ENCODE measurements at places on chromosomes 2 and 18. TPM values are rescaled to one million over a fixed set of nuclear protein-coding genes. Genes with fewer than 3 reads are reported as not detected.
A peak's percentile ranks its signal among the peaks of the same experiment; 100 is the strongest.

DNA sequence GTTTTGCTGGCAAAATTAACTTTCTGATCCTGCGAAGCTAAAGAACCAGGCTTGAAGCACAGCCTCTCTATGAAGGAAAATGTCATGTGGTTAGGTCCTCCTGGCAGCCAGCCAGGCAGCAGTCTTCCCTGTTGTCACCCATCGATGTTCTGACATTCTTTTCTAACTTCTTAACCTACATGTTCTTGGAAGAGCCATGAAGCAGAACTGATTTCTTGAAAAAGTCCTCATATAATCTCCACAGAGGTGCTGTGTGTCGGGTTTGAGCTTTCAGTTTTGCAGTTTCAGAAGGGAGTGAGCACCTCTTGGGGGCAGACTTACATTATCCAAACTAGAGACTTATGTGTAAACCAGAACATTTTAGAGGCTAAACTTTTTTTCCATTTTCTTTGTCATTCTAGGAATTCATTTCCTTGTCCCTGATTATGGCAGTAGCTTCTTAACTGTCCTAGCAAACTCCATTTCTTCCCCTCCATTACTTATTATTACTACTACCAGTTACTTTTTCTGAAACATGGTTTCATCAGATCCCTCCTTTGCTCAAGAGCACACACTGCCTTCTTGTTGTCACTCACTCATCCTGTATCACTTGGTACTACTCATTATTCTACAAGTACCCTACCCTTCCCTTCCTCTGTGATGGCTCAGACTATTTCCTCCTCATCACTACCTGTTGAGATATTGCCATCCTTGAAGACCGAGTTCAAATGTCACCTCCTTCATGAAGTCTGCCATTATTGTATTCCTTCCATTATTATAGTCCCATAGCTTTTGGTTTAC is 31.1 kb downstream of the DOK1 start:
- DNase-seq, result no peak

DNA sequence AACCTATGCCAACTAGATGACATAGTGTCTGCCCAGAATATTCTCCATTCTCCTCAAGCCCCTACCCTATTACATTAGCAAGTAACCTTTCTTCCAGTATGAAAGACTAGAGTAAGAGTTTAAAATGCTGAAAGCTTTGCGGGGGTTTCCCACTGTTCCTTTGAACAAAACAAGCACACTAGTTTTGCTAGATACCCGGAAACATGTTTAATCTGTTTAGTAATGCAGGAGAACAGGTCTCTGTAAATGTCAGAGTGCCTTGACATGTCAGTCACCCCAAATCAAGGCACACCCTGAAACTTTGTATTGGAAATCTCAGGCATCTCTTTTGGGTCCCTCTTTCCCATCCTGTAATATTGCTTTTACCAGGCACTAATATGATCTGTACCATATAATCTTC is 11.6 kb downstream of the GALNT5 start:
- no peak for DNase-seq

GRCh38 chr2:67851016-67851415 is 211.8 kb downstream of the C1D start:
- no peak for DNase-seq

DNA sequence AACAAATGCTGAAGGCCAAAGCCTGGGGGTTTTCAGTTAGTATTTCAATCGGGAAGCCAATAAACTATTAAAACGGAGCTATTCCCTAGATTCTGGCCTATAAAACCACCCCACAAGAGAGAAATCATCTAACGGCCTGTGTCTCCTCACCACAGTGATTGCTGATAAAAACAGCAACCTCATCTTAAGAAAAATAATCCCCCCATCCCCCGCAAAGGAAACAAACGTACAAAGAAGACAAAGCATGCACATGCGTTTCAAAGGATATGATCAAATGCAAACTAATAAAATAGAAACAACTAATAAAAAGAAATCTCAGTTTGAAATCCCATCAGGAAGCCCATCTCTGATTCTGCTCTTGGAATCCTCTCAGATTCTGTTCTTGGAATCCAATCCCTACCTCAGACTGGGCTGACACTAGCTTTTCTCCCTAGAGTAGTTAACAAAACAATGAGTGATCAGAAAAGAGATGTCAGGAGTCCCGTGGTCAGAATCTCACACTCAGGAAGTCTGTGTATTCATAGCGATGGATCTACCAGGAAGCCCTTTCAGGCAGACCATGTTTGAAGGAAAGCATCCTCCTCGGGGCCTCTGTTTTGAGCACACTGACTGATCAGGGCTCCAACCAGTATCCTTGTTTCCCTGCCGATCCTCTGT is 150.7 kb downstream of the THADA start:
- no peak for DNase-seq

DNA sequence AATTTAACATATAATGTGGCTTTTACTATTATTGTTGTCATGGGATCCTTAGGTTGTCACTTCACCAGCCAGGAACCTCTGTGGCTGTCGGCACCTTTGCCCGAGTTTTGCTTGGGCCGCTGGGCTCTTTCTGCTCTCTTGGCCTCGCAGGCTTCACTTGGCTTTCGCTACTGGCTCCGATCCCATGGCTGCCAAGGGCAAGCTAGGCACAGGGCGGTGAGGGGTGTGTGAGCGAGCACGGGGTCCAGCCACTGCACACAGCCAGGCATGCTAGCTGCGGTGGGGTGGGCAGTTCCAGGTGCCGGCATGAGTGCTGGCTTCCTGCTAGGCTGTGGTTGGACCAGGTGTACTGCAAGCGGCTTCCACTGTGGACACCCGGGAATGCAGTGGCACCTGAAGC is 23.4 kb upstream of the RAPGEF4 start:
- no peak for DNase-seq

DNA sequence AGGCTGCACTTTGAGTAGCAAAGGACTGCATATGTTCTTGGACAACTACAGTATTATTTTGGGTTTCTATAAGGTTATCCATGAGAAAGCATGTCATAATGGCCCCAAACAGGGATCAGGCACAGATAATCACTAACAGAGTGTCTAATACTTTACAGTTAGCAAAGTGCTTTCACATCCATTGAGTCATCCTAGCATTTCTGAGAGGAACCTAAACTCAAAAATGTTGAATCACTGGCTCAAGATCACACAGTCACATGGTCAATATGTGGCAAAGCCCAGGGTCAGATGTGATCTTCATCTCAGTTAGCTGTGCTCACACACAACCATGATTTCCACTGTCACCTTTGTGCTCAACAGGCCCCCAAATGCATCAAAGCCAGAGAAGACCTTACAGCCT is 156.1 kb upstream of the VRK2 start:
- no peak for DNase-seq

DNA sequence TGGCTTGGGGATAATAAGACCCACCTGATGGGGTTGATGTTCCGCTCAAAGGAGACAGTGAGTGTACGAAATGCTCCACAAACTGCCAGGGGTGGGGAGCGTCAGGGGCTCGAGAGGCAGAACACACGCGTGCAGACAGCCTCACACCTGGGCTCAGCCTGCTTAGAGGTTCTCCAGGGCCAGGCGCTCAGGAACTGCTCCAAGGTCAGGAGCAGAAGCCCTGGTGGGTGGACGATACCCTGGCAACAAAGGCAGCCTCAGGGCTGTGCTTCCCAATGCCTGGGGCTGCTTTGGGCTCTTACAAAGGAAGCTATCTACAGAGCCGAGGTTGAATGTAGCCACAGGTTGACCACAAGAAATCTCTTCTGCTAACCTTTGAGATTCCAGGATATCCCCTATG is 114.4 kb downstream of the CLIP4 start:
- DNase-seq, result no peak

- no peak for DNase-seq
These were observed 412 bp downstream of the GPD2 start for GRCh38 chr2:156436497-156437085.

- no peak for DNase-seq
These were observed 25.3 kb downstream of the TMEM131 start for GRCh38 chr2:97970293-97971060.

DNA sequence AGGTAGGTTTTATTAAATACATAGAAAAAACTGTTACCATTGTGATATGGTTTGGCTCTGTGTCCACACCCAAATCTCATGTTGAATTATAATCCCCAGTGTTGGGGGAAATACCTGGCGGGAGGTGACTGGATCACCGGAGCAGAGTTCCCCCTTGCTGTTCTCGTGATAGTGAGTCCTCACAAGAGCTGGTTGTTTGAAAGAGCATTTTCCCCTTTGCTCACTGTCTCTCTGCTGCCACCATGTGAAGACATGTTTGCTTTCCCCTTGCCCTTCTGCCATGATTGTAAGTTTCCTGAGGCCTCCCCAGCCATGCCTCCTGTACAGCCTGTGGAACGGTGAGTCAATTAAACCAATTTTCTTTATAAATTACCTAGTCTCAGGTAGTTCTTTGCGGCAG is 352.7 kb upstream of the SLC39A10 start:
- DNase-seq, result no peak

DNA sequence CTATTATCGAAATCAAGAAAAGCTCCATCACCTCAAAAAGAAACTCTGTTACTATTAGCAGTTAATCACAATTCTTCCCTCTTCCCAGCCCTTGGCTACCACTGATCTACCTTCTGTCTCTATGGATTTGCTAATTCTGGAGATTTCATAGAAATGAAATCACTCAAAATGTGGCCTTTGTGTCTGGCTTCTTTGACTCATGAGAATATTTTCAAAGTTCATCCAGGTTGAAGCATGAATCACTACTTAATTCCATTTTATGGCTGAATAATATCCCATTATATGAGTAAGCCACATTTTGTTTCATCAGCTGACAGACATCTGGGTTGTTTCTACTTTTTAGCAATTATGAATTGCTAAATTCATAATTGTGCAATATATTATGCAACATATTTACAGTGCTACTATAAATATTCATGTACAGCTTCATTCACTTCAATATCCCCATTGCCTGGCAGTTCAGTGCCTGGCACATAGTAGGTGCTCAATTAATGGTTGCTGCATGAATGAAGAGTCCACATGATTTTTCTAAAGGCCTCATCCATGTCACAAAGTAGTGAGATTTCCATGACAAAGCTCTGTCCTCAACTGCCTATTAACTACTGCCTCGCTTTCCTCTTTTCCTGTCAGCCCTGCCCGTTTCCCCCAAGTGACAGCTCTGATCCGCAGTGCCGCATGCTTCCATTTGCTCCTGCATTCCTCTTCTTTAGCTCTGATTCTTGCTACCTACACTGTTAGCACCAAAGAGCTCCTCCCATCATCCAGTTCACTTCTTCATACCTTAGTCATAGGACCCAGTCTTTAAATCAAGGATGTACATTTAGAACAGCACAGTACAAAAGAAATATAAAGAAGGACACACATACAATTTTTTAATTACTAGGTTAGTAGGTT is 32.8 kb downstream of the CCDC93 start:
- no peak for DNase-seq

- DNase-seq, result no peak
These were observed 53.9 kb upstream of the CTLA4 start for GRCh38 chr2:203813684-203814083.

- DNase-seq, result no peak
These were observed 53.9 kb downstream of the TMEM18 start for GRCh38 chr2:623130-623922.

- no peak for DNase-seq
These were observed 86.1 kb downstream of the MSH2 start for GRCh38 chr2:47488870-47489584.

DNA sequence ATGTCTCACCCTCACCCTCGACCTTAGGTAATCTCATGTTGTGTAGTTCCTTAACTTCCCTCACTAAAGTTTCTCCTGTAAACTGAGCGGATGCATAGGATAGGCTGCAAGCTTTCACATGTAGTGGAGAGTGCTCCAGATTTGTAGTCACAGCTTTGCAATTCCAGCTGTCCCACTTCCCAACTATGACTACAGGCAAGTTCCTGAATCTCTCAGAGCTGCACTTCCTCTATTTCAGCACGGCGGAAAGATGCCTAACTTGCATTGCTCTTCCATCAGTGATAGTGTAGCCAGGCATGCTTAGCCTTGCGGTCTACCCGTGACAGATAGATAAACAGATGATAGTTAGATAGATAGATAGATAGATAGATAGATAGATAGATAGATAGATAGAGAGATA is 183.1 kb upstream of the CCDC68 start:
- DNase-seq, result no peak

DNA sequence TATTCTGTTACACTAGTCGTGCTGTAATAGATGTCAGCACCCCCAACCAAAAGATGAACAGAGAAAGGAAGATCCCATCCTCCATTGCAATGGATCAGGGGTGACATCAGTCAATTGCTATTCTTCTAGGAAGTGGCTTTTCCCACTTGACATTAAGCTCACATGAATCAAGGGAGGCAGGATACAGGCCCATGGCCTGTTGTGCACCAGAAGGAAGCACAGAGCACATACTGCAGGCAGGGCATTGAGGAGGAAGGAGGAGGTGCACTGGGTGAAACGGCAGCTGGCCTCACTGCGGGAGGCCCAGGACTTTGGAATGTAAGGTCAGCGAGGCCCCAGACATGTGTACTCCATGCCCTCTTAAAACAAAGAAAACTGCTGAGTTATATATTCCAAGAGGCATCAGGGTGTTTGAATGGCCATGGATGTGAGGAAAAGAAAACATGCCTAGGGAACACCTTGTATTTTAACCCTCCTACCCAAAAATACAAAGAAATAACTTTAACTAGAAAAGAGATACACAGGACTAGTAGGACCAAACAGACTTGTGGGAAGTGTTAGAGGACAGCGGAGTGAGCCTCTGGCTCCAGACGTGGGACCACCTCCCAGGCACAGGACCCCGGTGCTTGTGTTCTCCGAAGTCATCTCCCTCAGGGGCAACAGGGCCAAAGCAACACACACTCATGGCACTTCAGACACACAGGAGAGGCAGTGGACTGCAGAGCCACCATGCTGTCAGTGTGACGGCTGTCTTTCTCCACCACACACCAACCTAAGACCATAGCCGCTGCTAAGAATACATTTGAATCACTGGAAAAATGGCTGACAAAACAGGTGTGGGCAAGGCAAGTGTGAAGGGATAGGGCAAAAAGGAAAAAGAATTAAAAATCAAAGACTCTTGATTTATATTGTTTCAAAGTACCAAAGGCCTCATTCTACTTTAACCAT is 51.4 kb upstream of the RIOK3 start:
- no peak for DNase-seq

DNA sequence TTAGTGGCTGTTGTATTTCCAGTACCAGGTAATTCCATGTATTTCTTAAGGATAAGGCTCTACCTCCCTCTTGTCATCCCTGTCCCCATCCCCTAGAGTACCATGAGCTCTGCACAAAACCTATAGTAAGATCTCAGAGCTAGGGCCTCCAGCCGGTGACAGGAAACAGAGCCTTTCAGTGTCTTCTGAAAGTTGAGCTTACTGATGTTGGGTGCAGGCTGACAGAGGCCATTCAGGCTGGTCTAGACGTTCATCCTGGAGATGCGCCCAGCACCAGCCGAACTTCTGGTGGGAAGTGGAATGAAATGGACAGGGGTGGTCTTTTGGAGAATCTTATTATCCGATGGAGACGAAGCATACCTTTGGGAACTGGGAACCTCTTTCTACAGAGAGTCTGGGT is 16.7 kb upstream of the LYPD6B start:
- DNase-seq, result no peak

GRCh38 chr2:113078350-113078839 is 10.6 kb downstream of the IL1F10 start:
- DNase-seq, result peak; percentile 66

- DNase-seq, result no peak
These were observed 127.1 kb upstream of the TTC39C start for GRCh38 chr18:23887493-23887892.

CD8B2 gene
- 0.65 TPM for total RNA-seq

ARHGAP28 gene
- total RNA-seq, result 16.0 TPM

SLC9A2 gene
- total RNA-seq, result 21.1 TPM

CTAGE1 gene
- total RNA-seq, result not detected

MC4R gene
- not detected for total RNA-seq

CXCR4 gene
- 23.2 TPM for total RNA-seq

CXCR1 gene
- total RNA-seq, result not detected

TMEM87B gene
- 51.0 TPM for total RNA-seq

IL37 gene
- total RNA-seq, result not detected

SAG gene
- total RNA-seq, result not detected

GALR1 gene
- not detected for total RNA-seq
